Nucleus accumbens (tissue), 56 donors: ENCODE measurements at places on chromosomes 1 and 21.

GRCh38 chr1:42456754-42457089 is 379 bp downstream of the PPCS start:
- DNase-seq: no peak

- DNase-seq: no peak
Observed at GRCh38 chr1:86993269-86993985, 79.0 kb downstream of the HS2ST1 start.

DNA sequence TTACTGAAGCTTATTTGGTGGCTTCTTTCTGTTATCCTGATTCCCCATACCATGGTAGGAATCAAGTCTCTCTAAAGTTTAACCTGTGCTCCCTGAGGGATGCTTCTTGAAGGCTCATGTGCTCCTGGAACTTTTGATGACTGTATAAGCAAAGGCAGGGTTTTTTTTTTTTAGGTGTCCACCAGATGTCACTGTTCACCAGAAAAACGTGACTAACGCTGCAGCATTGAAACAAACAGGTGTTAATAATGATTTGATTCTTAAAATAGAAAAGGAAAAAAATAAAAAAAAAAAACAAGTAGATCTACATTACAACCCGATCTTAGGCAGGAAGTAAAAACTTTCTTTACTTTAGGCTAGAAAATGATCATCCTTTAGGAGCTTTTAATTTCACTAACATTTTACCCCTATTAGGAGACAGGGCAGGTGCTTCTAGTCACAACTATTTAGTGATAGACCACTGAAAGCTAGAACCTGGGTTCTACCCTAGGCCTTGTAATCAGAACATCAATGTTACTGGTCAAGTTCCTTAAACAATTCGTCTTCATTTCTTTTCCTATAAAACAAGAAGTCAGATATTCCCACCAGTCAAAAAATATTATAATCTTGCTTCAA is 223.0 kb downstream of the PLA2G4A start:
- DNase-seq: peak; percentile 21

GRCh38 chr1:28236656-28237322 is 865 bp downstream of the ATP5IF1 start:
- no peak for DNase-seq

- DNase-seq: no peak
Observed at GRCh38 chr1:64539781-64540218, 69.9 kb downstream of the CACHD1 start.

DNA sequence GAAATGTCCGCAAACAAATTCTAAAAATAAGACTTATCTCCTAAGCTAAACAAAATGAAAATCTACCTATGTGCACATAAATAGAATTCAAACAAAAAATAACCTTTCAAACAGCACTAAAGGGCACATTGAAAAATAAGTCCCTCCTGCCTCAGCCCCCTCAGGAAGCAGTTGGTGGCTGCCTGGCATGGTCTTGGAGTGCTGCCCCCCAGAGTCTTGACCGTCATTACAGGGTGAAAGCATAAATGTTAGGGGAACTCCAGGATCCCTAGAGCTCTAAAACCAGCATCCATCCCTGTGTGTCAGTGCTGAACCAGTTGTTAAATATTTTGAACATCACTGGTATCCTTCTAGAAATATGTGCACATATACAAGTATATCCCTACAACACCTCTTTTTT is 6.5 kb upstream of the NPL start:
- no peak for DNase-seq

- DNase-seq: peak; percentile 10
Observed at GRCh38 chr1:54220004-54220811, 20.2 kb downstream of the MRPL37 start.

GRCh38 chr1:186679924-186680244 is 339 bp downstream of the PTGS2 start:
- DNase-seq: no peak

- no peak for DNase-seq
Observed at GRCh38 chr1:234713859-234714258, 103.9 kb upstream of the IRF2BP2 start.

- no peak for DNase-seq
Observed at GRCh38 chr21:22019766-22020165, 1021.6 kb downstream of the NCAM2 start.

- no peak for DNase-seq
Observed at GRCh38 chr1:75292013-75292412, 157.8 kb downstream of the LHX8 start.

GRCh38 chr21:32733990-32734613 is 6.3 kb upstream of the SYNJ1 start:
- DNase-seq: no peak

DNA sequence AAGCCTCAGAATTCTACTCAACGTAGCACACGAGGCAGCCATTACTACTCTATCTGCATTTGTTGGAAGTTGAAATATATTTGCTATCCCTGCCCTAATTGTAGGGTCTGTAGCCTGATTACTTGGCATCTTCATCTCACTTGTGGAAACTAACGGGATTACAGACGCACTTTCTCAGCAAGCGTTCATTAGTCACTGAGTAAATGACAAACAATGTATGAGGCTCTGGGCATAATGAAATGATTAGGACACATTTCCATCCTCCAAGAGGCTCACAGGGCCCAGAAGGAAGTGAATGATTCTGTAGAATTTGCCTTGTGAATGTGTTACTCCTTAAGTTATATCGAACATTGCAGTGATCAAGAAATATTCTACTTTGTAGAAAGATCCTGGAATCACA is 78.1 kb downstream of the KIF26B start:
- no peak for DNase-seq

DNA sequence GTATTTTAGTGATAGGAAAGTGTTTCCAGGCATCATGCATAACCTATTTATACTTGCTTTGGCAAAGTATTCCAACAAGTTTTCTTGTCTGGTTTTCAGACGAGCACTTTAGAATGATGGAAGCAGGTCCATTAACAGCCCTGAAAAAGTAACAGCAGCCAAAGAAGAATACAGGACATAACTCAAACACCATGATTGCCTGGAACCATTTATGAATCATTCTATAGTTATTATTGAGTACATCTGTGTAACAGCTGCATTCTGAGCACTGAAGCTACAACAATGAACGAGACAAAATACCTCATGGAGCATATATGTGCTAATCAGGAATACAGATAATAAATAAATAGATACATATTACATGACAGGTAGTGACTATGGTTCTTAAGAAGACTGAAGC is 12.6 kb downstream of the IL10RB start:
- no peak for DNase-seq

GRCh38 chr1:111483166-111483565 is 9.4 kb downstream of the C1orf162 start:
- no peak for DNase-seq

DNA sequence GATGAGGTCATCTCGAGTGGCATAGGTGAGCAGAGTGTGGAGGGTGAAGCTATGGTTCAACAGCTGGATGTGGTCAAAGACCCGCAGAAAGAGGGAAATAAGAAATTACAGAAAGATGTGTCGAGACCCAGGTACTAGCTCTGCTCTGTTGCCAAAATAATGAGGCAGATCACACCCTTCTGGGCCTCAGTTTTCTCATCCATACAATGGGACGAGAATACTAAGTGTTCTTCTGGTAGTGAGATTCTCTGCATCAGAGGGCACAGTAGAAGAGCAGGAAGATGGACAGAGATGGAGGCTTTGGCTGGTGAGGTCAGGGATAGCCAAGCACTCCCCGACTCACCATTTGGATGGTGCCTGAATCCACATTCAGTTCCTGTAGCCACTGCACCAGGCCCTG is 11.1 kb downstream of the MAP3K6 start:
- DNase-seq: no peak

- no peak for DNase-seq
Observed at GRCh38 chr21:44519346-44520325, 20.4 kb downstream of the KRTAP10-1 start.

DNA sequence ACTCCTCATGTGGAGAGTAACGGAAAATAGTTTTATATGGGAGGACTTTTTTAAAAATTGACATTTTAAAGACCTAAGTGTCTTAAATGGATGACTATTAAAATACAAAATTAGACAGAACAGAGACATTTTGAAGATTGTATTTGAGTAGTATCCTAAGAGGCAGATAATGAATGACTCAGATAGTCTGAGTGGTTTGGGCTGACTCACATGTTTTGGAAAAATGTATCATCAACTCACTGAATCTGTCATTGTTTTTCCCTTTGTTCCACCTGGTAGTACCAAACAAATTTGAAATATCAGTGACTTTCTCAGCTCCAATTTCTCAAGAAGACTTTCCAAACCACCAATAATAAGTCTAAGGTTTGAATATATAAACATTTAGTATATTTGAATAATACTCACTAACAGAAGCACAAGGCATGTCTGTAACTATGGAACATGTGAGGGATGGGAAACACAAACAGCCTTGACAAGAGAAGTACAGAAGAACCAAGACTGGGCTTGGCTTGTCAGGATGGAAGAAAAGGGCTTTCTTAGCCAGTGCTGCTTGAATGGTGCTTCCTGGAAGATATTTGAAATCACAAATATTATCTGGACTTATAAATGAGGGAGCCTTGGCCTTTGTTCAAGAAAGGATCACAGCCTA is 90.6 kb downstream of the SGIP1 start:
- DNase-seq: no peak

DNA sequence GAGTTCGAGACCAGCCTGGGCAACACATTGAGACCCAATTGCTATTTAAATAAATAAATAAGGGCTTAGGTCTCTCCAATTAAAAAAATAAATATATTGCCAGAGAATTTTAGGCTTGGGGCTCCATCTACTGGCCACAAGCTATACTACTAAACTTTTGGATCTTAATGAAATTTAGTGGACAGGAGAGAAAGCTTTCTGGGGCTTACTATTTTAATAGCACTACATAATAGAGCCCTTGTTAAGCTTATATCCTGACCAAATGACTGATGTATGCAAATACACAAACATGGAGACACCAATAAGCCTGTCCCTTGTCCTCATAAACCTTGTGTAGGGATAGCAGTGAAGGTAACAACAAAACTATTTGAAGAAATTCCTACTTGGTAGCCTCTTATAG is 18.4 kb downstream of the CCT3 start:
- DNase-seq: no peak

DNA sequence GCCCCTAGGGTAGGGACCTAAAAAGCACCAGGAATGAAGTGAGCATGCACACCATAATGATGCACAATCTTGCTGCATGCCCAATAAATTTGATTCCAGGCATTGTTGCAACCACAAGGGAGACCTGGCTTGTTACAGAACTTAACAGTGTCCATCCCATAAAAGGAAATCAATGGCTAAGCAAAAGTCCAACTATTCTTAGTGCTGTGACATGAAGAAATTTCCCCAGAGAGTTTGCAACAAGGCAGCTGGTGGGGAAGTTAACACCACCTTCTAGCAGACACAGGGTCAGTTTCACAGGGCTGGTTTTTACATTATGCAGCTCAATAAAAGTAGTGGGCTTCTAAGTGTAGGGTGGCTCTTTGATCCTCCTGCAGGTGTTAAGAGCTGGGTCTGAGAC is 221.1 kb downstream of the KCNJ6 start:
- no peak for DNase-seq

GRCh38 chr1:212618466-212619210 is 10.1 kb downstream of the ATF3 start:
- DNase-seq: no peak

DNA sequence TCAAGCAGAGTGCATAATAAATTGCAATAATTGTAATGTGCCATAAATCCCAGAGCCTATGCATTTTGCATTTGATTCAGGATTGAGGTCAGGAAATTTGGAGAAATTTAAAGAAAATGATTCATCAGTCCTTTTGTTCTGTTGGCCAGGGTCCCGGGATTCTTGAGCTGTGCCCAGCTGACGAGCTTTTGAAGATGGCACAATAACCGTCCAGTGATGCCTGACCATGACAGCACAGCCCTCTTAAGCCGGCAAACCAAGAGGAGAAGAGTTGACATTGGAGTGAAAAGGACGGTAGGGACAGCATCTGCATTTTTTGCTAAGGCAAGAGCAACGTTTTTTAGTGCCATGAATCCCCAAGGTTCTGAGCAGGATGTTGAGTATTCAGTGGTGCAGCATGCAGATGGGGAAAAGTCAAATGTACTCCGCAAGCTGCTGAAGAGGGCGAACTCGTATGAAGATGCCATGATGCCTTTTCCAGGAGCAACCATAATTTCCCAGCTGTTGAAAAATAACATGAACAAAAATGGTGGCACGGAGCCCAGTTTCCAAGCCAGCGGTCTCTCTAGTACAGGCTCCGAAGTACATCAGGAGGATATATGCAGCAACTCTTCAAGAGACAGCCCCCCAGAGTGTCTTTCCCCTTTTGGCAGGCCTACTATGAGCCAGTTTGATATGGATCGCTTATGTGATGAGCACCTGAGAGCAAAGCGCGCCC is 8.7 kb downstream of the PROX1 start:
- no peak for DNase-seq

DNA sequence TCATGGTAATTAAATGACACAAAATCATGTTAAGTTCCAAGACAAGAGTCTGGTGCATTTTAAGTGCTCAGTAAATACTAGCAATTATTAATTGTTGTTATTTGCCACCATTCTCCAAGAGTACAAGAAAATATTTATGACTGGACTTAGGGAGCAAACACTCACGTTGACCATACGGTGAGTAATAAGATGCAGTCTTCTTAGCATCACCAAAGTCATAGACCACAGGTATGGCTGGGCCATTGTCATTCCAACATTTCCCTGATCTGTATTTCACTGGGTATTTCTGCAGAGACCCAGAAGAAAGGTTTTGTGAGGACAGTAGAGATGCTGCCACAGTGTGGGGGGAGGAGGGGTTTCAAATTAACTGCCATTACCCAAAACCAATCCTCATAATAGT is 4.7 kb downstream of the ITLN2 start:
- no peak for DNase-seq

DNA sequence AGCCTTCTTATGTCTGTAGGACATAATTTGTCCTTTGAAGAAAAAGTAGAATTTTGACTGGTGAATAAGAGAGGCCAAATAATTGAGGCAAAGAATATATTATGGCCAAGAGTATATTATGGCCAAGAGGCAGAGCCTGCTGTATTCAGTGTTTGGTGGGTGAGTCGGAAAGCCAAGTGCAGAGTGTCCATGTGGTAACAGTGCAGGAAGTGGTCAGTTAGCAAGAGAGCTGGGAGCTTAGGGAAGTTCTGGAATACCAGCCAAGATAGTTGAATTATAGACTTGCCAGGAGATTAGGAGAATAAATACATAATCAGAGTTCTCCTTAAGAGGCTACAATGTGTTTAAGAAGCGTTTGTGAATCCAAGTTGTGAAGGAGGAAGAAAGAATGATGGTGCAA is 131.5 kb upstream of the LMO4 start:
- no peak for DNase-seq

GRCh38 chr21:33029385-33029921 is 3.7 kb downstream of the OLIG2 start:
- DNase-seq: no peak

- DNase-seq: no peak
Observed at GRCh38 chr1:168913711-168914463, 184.9 kb upstream of the DPT start.

GRCh38 chr1:53112271-53112774 is 30.1 kb downstream of the SLC1A7 start:
- DNase-seq: no peak
